Activated CD8-positive, alpha-beta memory T cell treated with anti-CD3 and anti-CD28 coated beads for 1 hour (primary cell): ENCODE measurements at places on chromosomes 5 and 9.

DNA sequence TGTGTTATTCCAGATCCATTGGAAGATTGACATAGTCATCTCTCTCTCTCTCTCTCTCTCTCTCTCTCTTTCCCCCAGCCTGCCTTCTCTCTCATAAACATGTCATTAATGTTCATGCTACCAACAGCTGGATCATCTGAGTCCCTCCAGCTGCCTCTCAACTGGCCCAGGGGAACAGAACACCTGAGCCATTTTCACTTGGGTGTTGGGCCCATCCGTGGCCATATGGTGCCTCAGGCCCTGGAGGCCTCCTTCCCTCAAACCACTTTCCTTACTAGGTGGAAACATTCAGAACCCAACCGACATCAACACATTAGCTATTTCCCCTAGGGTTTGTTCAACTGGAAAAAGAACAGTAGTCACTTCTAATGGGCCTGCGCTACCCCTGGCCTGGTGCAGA, 196.2 kb downstream of the FRMD3 start:
- no peak for DNase-seq

DNA sequence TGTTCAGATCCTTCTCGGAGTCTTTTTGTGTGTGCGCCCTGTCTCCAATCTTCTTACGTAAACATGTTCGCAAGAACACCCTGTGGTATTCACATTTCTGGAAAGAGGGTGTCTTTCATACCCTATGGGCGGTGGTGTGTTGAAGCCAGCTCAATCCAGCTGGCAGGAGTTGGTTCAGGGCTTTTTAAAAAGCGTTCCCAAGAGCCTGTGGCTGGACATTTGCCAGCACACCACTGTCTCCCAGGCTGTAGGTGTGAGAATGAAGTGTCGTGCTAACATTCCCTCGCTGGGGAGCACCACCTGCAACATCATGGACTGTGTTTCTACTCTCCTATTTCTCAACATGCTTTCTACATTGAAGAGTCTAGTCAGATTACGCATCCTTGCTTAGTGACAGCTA, 51.7 kb downstream of the S1PR3 start:
- no peak for DNase-seq

DNA sequence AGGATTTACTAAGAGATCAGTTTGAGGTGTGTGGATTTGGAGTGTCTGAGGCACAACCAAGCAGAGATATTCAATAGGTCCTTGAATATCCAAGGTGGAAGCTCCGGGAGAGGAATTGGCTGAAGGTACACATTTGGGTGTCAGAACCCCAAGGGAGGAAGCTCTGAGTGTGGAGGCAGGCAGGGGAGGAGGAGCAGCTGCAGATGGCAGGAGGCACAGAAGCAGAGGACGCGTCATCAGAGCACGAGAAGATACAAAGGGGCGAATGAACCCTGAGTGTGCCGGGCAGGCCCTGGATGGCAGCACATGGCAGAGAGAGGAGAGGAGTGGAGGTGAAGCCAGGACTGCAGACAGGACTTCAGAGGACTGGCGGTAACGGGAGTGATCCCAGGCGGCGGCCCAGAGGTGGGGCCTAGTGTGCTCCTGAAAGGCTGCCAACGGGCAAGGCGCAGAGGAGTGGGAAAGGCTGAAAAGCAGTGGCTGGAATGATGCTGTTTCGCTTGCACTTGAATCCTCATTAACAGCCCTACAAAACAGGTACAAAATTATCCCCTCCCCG, 179.8 kb downstream of the FANCC start:
- DNase-seq, result no peak

DNA sequence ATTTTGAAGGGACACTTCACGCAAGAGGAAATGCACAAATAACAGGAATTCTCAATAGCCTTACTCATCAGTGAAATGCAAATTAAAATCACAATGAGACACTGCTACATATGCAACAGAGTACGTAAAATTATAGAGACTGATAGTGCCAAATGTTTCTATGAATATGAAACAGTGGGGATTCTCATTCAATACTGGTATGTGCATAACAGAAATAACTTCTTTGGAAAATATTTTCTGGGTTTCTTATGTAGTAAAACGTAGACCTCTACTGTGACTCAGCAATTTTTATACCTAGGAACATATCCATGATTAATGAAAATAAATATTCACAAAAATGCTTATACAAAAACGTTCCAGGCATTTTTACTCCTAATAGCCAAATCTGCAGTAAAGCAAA, 1625.2 kb downstream of the MAT2B start:
- DNase-seq, result no peak

DNA sequence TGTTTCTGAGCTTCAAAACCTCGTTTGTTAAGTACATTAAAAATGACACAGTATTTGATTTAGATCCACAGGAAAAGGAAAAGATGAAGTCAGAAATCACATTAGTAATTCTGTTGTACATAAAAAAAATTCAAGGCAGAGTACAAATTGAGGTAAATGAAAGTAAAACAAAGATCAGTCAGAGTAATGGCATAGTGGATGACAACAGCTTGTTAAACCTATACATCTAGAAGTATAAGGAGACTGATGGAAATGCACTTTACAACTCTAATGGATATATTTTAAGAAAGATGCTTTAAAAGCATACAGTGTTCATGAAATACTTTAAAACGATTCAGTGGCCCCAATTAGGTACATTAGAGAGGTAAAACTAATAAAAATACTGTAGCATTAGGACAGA, 631.3 kb upstream of the SEMA6A start:
- no peak for DNase-seq
